ENCODE measurements at places on chromosomes 7 and 10. TPM values are rescaled to one million over a fixed set of nuclear protein-coding genes. Genes with fewer than 3 reads are reported as not detected.

GRCh38 chr7:48387932-48388331 lies 216.7 kb downstream of the ABCA13 start:
- H3K4me3 ChIP-seq: no peak overlapping the region
- H3K27ac ChIP-seq: no peak overlapping the region
- H3K36me3 ChIP-seq: no peaks in the 10 kb centered on the region
- DNase-seq: no peak
- H3K27me3 ChIP-seq: no peaks in the 10 kb centered on the region

Gene THSD7A
- 1.5 TPM for total RNA-seq

Gene DNAJC12
- 3.3 TPM for total RNA-seq

DNA sequence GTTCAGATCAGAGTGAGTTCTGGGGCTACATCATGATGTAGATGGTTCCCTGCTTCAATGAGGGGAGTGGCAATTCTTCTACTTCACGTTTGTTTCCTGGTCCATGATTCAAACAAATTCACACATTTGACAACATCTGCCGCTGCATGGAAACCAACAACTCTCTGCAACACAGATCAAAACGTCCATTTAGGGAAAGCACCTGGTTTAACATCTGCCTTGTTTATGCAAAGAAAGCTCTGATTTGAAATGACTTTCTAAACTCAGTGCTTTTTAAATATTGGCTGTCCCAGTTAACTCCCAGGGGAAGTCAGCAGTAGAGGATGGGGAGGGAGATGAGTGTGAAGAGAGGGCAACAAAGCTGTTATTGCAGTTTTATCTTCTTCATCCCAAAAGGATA lies 93.8 kb downstream of the GAD2 start:
- DNase-seq: no peak
- no peaks in the 10 kb centered on the region for H3K36me3 ChIP-seq
- H3K4me1 ChIP-seq: no peaks in the 10 kb centered on the region
- H3K4me3 ChIP-seq: no peak overlapping the region

GRCh38 chr7:116342125-116342524 lies 131.8 kb downstream of the TES start:
- peaks cover 5% of the 10 kb centered on the region for H3K4me1 ChIP-seq
- no peak for DNase-seq
- no peaks in the 10 kb centered on the region for H3K36me3 ChIP-seq
- H3K27me3 ChIP-seq: no peaks in the 10 kb centered on the region

- H3K36me3 ChIP-seq: no peaks in the 10 kb centered on the region
- no peak for DNase-seq
- H3K4me3 ChIP-seq: no peak overlapping the region
These were observed 530.2 kb downstream of the HTR7 start for GRCh38 chr10:90327611-90328010.

GRCh38 chr10:103855424-103855823 lies at the start of gene SH3PXD2A:
Gene SH3PXD2A (minus strand): TSS chr10:103855576. CDS start chr10:103855266, 310 bp downstream.
- H3K27me3 ChIP-seq: no peaks in the 10 kb centered on the region
- H3K36me3 ChIP-seq: no peaks in the 10 kb centered on the region
- DNase-seq: no peak
- peak within 1 kb of the TSS; percentile 77 for H3K27ac ChIP-seq
- H3K4me3 ChIP-seq: peak within 1 kb of the TSS; percentile 74
- H3K4me1 ChIP-seq: peaks cover 51% of the 10 kb centered on the region

DNA sequence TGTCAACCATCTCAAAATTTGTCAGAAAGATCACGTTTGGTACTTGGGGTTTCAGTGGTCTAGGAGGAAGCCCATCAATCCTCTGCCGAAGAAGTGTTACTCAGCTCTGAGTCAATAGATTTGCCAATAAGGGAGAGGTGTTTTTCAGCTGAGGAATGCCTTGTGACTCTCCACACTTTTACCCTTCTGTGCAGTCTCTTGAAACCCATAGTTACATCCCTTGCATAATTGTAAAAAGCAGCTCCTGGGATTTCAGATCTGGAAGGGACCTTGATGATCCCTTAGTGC lies 47.5 kb downstream of the INSYN2A start:
- no peaks in the 10 kb centered on the region for H3K4me1 ChIP-seq
- no peaks in the 10 kb centered on the region for H3K36me3 ChIP-seq
- no peak overlapping the region for H3K4me3 ChIP-seq
- DNase-seq: no peak
- no peak overlapping the region for H3K27ac ChIP-seq
- no peaks in the 10 kb centered on the region for H3K27me3 ChIP-seq

Gene CHST15
- total RNA-seq: 15.8 TPM

Gene CLCN1
- total RNA-seq: 6.5 TPM

Gene ASB15
- total RNA-seq: not detected

DNA sequence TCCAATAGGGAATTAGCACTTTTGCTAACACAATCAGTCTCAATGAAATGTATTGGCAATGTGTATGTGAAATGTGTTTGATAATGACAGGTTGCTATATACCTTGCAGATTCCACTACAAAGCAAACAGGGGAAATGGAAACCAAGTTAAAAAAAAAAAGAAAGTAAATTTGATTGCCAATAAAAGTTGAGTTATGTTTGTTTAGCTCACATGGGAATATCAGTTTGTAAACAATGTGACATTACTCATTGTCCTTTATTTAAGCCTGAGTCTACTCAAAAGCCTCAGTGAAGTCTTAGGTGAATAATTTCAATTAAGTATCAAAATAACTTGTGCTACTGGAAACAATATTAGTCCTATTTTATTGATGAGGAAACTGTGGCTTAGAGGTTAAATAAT lies 285.2 kb downstream of the CACNA2D1 start:
- no peak overlapping the region for H3K27ac ChIP-seq
- no peaks in the 10 kb centered on the region for H3K36me3 ChIP-seq
- no peak overlapping the region for H3K4me3 ChIP-seq
- no peaks in the 10 kb centered on the region for H3K4me1 ChIP-seq

Gene GIMAP4
- 5.1 TPM for total RNA-seq

Gene SPDYE6
- total RNA-seq: not detected
